ENCODE measurements at places on chromosomes 3 and 15.

- no peak for DNase-seq
Observed at GRCh38 chr15:44099671-44100070, 95.4 kb downstream of the FRMD5 start.

DNA sequence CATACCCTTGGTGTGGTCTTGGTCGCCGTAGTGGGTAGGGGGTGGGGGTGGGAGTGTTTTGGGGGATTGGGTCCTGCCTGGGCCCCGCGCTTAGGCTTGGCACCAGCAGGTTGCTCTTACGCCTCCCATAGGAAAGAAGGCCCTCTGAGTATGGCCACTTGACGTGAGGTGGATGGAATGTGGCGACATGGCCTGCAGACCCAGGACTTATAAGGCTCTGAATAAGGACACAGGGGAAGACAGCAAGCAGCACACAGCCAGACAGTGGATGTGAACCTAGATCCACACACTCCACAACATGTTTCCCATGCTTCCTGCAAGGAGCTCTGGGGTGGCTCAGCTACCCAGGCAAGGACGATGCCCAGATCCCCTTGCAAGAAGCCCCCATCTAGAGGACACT, 12.4 kb downstream of the RBPMS2 start:
- DNase-seq, result no peak

DNA sequence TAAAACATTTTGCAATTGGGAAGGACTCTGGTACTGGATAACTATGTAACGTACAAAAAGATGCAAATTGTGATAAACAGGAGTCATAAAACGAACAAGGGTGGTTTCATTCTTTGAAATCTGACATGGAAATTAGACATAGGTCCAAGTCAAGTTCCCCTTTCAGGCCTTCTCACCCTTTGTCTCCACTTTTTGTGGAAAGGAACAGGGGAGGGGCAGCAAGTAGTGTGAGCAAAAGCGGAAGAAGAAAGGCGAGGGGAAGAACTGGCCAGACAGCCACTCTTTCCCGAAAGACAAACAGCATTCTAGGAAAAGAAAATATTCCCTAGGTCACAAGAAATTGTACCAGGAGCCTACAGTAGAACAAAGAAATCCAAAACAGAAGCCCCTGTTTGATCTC, 52.6 kb downstream of the MCF2L2 start:
- DNase-seq, result no peak

- DNase-seq, result no peak
Observed at GRCh38 chr3:141788149-141788548, 24.9 kb downstream of the GRK7 start.

GRCh38 chr3:71018799-71019198, 564.7 kb downstream of the FOXP1 start:
- no peak for DNase-seq

DNA sequence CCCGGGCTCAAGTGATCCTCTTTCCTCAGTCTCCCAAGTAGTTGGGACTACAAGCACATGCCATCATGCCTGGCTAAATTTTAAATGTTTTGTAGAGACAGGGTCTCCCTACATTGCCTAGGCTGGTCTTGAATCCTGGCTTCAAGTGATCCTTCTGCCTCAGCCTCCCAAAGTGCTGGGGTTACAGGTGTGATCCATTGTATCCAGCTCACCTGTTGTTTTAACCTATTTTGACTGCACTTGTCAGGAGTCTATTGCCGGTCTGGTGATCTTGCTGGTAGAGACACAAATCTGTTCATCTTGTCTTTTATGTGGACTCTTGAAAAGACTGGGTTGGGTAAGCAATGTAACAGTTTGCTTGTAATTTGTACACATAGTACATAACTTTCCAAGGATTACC, 7.9 kb downstream of the IREB2 start:
- no peak for DNase-seq

DNA sequence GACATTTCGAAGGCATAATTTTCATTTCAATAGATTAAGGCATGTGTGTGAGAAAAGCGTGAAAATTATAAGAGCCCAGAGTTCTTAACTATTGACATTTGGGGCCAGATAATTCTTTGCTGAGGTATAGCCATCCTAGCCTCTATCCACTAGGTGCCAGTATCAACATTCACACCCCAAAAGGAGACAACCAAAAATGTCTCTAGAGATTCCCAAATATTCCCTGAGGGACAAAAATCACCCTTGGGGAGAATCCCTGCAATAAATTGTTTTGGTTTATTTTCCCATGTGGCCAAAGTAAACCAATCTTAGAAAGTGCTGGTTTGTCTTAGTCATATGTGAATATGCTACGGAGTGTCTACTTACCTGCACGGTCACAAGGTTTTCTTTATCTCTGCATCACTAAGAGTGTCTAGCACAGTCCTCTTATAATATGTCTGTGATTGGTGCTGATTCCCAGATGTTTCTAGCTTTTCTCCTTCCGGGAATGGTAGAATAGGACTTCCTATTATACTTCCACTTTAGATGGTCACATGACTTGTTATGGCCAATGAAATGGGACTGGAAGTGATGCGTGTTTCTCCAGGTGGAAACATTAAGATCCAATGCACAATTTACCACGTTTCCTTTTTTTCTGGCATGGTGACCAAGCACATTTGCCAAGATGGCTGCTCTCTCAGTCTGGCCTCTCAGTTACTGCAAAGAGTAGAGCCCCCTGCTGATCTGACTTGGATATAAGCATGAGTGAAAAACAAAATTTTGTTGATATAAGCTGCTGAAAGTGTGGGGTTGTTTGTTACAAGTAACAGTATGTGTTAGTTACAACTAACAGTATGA, 8.0 kb upstream of the KBTBD8 start:
- DNase-seq, result no peak

Data from stimulated activated CD8-positive, alpha-beta memory T cell treated with anti-CD3 and anti-CD28 coated beads, Interleukin-4, amount 100 ng/mL, for 1 hour (primary cell).